Renal cortex interstitium (tissue), 15 donors: ENCODE measurements at places on chromosomes 3 and 15.

- DNase-seq, result no peak
Observed at GRCh38 chr15:82646250-82647044, 716 bp downstream of the CPEB1 start.

DNA sequence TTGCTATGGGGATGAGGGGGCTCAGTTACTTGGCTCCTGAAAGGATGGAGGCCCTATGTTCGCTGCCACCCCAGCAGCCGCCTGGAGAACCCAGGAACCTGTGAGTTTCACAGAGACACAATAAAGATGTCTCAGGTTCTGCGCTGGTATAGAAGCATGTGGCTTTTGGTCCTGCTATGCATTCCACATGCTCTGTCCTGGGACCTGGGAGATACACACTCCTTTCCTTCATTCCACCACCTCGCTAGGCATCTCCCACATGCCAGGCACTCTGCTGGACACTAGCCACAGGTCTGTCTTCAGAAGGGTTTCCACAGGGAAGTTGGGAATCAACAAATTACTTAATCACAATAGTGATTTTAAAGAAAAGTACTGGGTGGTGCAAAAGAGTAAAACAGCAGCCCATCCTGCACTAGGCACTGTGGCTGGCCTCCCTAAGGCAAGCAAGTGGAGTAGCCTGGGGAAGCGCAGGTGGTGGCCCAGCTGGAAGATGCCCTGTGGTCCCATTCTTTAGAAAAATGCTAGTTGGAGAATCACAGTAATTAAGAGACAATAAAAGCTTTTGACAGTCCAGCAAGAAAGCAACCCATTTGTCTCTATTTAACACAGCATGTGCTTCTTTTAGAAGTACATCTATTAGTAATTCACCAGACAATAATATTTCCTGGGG lies 408.9 kb upstream of the WNT5A start:
- DNase-seq, result no peak

DNA sequence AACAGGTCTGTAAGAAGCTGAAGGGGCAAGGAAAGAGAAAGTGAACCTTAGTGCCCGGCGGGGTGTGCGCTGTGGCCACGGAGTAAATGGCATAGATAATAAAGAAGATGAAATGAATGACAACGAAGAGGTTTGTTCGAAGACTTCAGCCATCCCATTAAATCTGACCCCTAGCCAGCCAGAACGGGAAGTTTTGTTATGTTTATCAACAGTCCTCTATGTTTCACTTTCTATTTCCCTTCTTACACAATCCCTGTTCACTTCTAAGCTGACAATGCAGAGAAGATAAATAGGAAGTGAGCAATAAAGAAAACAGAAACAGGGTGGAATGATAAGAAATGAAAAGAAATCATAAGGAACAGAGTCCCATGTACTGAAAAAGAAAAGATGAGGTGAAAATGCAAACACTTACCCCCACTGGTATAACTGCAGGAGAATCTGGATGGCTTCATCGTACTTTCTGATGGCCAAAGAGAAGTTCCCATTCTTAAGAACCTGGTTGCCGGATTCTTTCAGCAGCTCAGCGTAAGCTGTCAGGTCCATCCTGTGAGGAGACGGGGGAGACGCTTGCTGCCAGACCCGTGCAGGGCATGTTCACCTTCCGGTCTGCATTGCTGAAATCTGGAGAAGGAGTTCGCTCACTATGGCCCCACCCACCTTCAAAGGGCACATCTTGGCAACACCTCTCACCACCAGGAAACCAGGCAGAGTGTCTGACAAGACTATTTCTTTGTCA lies 36.8 kb downstream of the TRANK1 start:
- peak; percentile 33 for DNase-seq

- peak; percentile 43 for DNase-seq
Observed at GRCh38 chr3:149575961-149576564, 81.8 kb downstream of the WWTR1 start.

DNA sequence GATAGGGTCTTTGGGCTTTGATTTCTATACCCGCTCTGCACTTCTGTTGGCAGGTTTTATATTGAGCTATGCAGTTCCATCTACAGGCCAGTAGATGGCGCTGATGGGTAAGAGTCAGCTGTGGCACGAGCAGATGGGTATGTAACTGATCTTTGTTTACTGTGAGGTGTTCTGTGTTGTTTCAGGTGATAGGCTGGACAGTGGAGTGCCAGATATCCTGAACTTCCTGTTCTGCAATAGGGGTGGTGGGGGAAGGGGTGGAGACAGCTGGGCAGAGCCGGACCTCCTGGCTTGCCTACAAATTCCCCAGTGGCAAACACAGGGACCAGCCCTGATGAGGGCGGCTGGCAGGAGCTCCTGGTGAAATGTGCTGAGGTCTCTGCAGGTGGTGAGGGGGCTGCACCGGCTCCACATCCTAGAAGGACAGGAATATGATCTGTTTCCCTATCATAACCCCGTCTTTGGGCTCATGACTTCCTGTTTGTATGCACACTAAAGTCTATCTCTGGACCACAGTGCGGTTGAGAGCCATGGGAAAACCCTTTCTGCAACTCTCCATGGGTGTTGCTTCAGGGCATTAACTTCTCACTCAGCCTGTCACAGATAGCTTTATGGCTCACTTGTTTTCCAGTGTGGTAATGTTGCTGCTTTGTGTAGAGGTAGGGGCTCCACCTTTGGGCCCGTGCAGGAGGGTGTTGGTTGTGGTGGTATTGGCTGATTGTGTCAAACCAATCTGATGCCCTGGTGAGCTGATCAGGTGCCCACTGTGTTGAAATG lies 13.4 kb upstream of the FAM98B start:
- DNase-seq, result peak; percentile 47

DNA sequence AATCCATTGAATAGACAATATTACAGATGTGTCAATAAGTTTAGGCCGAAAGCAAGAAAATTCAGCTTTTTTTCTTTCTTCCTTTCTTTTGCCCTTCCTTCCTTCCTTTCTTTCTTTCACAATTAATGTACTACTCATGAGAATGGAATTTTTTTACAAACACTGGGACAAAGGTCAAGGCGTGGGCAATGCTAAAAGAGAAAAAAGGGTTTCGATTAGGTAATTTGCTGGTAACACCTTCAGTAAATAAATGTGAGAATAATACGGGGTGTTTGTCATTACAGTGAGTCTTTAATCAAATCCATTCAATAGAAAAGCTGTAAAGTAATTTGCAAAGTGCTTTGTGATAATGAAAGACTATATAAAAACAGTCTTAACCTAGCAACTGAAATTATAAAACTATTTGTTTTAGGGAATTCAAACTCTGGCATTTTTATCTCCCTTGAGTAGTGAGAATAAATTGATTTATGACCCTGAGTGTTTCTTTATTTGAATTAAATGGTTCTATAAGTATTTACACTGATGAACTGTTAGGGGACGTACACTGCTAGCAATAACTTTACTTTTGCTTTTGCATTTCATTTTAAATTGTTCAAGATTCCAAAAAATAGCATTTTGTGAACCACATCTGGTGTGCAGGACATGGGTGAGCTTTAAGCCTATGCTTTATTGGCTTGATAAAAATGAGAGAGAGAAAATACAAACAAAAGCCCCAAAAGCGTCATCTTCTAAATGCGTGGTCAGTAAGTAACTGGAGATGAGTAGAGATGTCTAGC lies 104.2 kb upstream of the THRB start:
- no peak for DNase-seq

- DNase-seq, result no peak
Observed at GRCh38 chr3:72135636-72136035, 350.7 kb upstream of the PROK2 start.

- peak; percentile 32 for DNase-seq
Observed at GRCh38 chr3:120203016-120203415, 82.0 kb downstream of the GPR156 start.

DNA sequence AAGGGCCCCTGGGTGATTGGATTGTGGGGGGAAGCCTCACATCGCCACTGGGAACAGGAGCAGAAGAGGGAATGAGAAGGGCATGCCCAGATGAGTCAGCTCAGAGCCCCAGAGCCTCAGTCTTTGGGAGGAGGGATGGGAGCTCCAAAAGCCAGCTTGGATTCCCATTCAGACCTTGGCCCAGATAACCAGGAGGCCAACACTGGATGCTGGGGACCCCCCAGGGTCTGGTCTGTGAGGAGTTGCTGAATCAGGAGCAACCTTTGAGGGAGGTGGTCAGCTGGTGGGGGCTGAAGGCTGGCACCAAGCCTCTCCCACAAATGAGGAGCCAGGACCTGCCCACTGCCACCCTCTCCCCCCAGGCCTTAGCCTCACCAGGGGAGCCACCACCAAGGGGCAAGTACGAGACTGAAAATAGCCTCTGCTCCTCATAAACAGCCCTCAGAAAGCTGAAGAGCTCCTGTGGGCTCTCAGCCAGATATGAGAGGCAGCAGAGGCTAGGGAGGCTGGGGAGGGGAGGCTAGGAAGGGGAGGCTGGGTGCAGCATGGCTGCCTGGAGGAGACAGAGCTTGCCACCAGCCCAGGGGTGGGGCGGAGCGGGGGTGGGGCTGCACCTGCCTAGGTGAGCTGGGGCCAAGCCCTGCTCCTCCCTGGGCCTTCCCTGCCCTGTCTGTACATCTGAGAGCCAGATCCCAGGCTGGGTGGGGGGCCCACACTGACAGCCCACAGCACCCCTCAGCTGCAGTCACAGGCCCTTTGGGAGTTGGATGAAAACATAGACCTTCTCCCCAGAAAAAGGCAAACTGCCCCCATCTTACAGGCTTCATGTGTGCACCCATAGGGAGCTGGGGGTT lies 99.8 kb downstream of the SEC22A start:
- no peak for DNase-seq

DNA sequence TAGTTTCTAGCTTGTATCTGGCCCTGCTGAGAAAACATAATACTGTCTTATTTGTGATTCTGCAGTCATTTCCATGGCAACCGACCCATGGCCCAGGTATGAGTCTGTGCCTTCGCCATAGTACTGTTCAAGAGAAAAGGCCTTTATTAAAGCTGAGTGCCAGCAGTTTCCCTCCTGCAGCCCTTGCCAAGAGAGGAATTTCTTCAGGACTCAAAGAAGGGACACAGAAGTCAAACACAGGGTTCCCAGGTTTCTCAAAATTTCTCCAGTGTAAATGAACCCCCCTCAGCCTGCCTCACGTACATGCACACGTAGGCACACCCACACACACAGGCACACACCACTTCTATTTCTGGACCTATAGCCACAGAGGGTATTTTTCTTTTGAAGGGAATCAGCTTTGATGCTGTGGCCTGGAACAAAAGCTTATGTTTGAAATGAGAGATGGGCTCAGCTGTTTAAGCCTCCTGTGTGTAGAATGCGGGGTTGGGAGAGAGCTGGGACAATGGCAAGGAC lies 269.2 kb downstream of the PDCD6IP start:
- no peak for DNase-seq

GRCh38 chr3:46845860-46846623 lies 17.2 kb downstream of the MYL3 start:
- DNase-seq, result peak; percentile 75

DNA sequence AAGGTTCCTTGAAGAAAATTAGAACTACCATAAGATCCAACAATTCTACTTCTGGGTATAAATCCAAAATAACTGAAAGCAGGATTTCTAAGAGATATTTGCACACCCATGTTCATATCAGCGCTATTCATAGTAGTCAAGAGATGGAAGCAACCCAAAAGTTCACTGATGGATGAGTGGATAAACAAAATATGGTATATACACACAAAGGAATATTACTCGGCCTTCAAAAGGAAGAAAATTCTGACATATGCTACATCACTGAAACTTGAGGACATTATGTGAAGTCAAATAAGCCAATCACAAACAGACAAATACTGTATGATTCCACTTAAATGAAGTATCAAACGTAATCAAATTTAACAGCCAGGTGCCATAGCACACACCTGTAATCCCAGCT lies 13.1 kb downstream of the DET1 start:
- no peak for DNase-seq

GRCh38 chr15:68684476-68684875 lies 105.7 kb downstream of the CORO2B start:
- no peak for DNase-seq

DNA sequence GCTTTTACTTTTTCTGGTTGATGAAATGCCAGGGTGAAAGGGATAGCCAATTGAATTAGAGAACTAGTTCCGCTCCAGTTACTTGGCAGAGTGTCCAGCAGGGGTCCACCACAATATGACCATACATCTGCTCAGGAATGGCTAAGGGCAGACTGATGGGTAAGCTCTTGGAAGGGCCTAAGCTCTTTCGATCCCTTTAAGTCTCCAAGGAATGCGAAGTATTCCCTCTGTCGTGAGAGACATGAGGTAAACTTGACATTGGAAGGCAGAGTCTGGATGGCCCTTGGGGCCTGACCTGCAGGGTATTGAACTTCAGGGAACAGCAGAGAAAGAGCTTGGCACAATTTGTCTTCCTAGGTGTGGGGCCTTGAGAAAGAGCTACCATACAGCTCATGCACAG lies 805.8 kb downstream of the PLOD2 start:
- no peak for DNase-seq

GRCh38 chr3:194129581-194130133 lies 6.3 kb upstream of the HES1 start:
- DNase-seq, result no peak

- DNase-seq, result no peak
Observed at GRCh38 chr3:147410526-147411237, 1.5 kb downstream of the ZIC1 start.

GRCh38 chr3:34183611-34184340 lies 385.3 kb downstream of the PDCD6IP start:
- no peak for DNase-seq
